ENCODE measurements at places on chromosomes 11 and 22. TPM values are rescaled to one million over a fixed set of nuclear protein-coding genes. Genes with fewer than 3 reads are reported as not detected.

JHY gene
- total RNA-seq: 0.71 TPM

OVCH2 gene
- not detected for total RNA-seq

TRIM51 gene
- not detected for total RNA-seq

OR4D5 gene
- not detected for total RNA-seq

TSSK2 gene
- total RNA-seq: not detected

- H3K4me3 ChIP-seq: peak overlapping the region; percentile 76
- peak overlapping the region; percentile 85 for H3K27ac ChIP-seq
- peaks cover 10% of the 10 kb centered on the region for H3K36me3 ChIP-seq
These were observed 244.2 kb downstream of the ETS1 start for GRCh38 chr11:128343135-128343514.

DNA sequence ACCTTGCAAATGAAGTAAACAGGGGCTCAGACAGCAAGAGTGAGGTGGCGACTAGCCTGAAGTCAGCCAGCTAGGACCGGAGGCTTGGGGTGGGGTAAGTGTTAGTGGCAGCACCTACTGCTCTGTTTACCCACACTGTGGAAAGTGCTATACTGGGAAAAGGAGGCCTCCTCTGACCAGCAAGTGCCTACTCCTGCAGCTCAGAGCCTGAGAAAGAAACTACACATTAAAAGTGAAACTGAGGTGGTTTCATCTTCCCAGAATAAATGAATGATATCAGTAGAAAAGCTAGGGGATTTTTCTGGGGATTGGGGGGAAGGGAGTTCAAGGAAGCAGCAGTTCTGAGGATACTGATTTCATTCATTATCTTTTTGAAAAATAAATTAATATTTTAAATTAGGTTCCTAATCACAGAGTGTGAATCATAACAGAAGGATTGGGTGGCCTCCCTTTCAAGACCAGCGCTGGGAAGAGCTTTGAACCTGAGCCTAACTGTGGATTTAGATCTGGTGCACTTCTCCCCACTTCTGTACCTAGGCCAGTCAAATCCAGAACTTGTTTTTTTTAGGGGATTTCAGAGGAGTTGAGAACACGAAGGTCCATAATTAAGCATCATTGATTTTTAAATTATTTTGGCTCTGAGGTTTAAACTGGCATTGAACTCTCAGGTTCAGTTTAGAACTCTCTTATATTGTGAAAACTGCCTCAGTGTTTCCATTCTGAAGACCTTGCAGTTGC, 48.1 kb upstream of the GRAMD1B start:
- peaks cover 49% of the 10 kb centered on the region for H3K4me1 ChIP-seq
- peaks cover 18% of the 10 kb centered on the region for H3K36me3 ChIP-seq
- H3K27ac ChIP-seq: peak overlapping the region; percentile 79

DNA sequence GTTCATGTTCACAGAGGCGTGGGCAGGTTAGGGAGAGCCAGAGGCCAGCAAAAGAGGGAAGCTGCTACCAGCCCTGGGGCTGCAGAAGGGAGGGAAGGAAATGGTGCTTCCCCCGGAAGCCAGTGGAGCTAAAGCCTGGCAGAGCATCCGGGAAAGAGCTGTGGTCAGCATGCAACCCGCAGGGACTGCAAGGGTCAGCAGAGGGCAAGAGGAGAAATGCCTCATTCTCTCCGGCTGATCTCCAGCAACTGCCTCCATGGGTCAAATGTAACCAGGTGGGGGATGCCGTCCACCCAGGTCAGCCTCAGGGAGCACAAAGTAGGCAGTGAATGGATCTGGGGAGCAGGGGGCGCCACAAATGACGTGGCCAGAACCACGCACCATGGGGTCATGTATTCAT, 36.9 kb upstream of the PRR5 start:
- H3K36me3 ChIP-seq: peaks cover 2% of the 10 kb centered on the region
- no peak for DNase-seq
- H3K27me3 ChIP-seq: peaks cover 9% of the 10 kb centered on the region
- no peak overlapping the region for H3K4me3 ChIP-seq
- H3K4me1 ChIP-seq: peaks cover 43% of the 10 kb centered on the region
- H3K27ac ChIP-seq: no peak overlapping the region

DNA sequence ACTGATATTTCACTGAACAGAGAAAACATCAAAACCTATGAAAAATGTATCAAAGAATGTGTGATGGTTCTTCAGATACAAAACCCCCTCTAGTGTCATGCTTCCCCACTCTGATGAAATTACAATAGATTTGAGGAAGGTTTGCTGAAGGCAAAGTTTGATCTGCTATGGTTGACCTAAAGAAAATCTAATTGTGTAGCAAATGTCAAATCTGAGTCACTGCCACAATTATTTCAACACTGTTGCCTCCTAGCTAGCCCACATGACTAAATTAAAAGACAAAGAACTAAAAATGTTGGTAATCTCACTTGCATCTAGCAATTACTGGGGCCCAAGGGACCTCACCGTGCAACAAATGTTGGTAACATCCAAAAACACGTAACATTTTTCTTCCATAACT, 728.0 kb downstream of the DLG2 start:
- H3K27ac ChIP-seq: no peak overlapping the region
- no peak for DNase-seq
- H3K4me3 ChIP-seq: no peak overlapping the region
- H3K27me3 ChIP-seq: no peaks in the 10 kb centered on the region
- H3K36me3 ChIP-seq: no peaks in the 10 kb centered on the region
- H3K4me1 ChIP-seq: no peaks in the 10 kb centered on the region

DNA sequence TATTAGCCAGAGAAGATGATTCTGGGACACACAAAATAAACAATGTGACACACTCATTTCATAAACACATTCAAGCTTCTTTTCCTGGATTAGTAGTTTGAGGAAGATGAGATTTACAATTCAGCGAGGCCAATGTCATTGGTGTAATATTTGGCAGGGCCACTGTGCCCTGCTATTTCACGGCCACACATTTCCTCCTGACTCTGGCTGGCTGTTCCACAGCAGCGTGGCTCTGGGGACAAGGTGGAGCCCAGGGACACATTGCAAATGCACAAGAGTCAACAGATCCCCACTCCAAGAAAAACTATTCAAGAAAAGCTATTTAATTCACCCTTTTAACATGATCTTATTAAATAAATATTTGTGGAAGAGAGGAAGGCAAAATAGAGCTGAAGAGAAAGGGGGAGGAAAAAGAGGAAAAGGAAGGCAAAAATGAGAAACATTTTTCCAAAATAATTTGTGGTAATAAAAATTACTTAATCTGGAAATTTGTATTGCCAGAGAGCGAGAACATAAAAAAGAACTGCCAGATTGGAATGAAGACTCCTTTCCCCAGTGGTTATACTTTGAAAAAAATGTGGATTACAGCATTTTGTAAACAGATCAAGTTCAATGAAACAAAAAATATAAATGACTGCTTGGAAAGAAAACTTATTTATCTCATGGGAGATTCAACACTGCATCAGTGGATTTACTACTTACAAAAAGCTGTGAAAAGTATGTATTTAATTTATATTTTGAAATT, 27.1 kb downstream of the NXPE2 start:
- H3K36me3 ChIP-seq: no peaks in the 10 kb centered on the region
- H3K4me1 ChIP-seq: no peaks in the 10 kb centered on the region
- H3K4me3 ChIP-seq: no peak overlapping the region
- no peak for DNase-seq
- no peaks in the 10 kb centered on the region for H3K27me3 ChIP-seq

- no peak for DNase-seq
- peak overlapping the region; percentile 9 for H3K27ac ChIP-seq
- no peak overlapping the region for H3K4me3 ChIP-seq
- H3K36me3 ChIP-seq: peaks cover 32% of the 10 kb centered on the region
These were observed 3.0 kb upstream of the CHRNA10 start for GRCh38 chr11:3674189-3674588.

DNA sequence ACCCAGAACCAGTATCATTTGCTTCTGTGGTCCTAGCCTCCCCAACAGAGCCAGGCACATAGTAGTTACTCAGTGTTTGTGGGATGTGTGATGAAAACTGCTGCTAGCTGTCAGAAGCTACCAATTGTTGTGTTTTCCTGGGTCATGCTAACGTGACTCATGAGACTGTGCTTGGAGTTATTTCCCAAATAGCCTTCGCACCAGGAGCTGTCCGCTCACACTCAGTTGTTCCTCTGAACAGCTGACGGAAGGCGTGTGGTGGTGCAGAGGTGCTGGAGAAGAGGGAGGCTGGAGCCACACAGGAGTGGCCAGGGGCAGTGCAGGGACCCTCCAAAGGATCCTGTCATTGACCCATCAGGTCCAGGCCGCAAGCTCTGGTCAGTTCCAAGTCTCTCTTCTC, 53.9 kb upstream of the TBCEL start:
- DNase-seq: no peak
- H3K27ac ChIP-seq: no peak overlapping the region
- no peak overlapping the region for H3K4me3 ChIP-seq
- peaks cover 5% of the 10 kb centered on the region for H3K27me3 ChIP-seq
- H3K4me1 ChIP-seq: no peaks in the 10 kb centered on the region

DNA sequence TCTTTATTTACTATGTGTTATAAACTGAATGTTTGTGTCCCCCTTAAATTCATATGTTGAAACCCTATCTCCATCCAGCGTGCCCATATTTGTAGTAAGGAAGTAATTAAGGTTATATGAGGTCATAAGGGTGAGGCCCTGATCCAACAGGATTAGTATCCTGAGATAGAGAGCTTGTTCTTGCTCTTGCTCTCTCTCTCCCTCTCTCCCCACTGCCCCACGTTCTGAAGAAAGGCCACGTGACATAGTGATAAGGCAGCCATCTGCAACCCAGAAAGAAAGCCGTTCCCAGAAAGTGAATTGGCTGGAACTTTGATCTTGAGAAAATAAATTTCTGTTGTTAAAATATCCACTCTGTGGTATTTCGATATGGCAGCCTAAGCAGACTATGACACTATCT, 212.5 kb downstream of the SWAP70 start:
- no peaks in the 10 kb centered on the region for H3K36me3 ChIP-seq
- no peaks in the 10 kb centered on the region for H3K27me3 ChIP-seq
- no peak overlapping the region for H3K27ac ChIP-seq
- no peak overlapping the region for H3K4me3 ChIP-seq
- DNase-seq: no peak
- no peaks in the 10 kb centered on the region for H3K4me1 ChIP-seq

- H3K27ac ChIP-seq: no peak overlapping the region
- H3K36me3 ChIP-seq: peaks cover 15% of the 10 kb centered on the region
- no peaks in the 10 kb centered on the region for H3K27me3 ChIP-seq
- DNase-seq: no peak
- no peaks in the 10 kb centered on the region for H3K4me1 ChIP-seq
These were observed 54.7 kb downstream of the PANX1 start for GRCh38 chr11:94183251-94183885.

- H3K27me3 ChIP-seq: no peaks in the 10 kb centered on the region
- no peak overlapping the region for H3K4me3 ChIP-seq
- no peak overlapping the region for H3K27ac ChIP-seq
- no peaks in the 10 kb centered on the region for H3K4me1 ChIP-seq
These were observed 21.6 kb upstream of the TEF start for GRCh38 chr22:41360126-41360525.

DNA sequence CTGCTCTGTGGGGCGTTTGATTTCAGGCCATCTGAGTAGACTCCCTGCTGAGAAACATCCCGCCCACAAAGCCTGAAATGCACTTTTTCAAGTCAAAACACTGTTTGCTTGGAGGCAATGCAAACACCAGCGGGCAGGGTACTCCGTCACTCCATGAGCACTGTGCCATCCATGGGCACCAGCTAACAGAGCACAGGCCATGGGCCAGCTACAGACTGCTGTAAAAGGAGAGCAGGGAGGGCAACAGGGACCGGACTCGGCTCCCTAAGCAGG, 16.6 kb upstream of the EFCAB6 start:
- no peak overlapping the region for H3K27ac ChIP-seq
- DNase-seq: no peak

- DNase-seq: peak; percentile 55
- H3K27me3 ChIP-seq: no peaks in the 10 kb centered on the region
- H3K4me1 ChIP-seq: peaks cover 57% of the 10 kb centered on the region
- peak overlapping the region; percentile 8 for H3K4me3 ChIP-seq
- H3K27ac ChIP-seq: peak overlapping the region; percentile 83
- H3K36me3 ChIP-seq: peaks cover 6% of the 10 kb centered on the region
These were observed 18.5 kb upstream of the FEZ1 start for GRCh38 chr11:125514336-125515101.

DNA sequence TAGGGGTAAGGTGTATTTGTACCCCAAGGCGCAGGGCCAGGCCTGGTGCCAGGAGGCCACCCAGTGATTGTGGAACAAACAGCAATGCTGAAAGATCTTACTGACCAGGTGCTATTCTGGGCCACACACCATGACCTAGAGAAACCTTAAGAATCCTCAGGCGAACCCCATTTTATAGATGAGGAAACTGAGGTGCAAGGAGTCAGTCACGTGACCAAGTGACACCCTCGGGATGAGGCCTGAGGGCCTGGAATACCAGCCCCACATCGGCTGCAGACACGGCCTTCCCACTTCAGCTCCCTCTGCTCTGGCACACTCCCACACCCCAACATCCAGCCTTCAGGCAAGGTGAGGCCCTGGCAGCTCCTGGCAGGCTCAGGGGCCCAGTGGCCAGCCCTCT, 13.1 kb downstream of the CABP7 start:
- H3K4me3 ChIP-seq: no peak overlapping the region
- no peaks in the 10 kb centered on the region for H3K4me1 ChIP-seq
- H3K27ac ChIP-seq: no peak overlapping the region
- no peaks in the 10 kb centered on the region for H3K27me3 ChIP-seq
- DNase-seq: no peak

DNA sequence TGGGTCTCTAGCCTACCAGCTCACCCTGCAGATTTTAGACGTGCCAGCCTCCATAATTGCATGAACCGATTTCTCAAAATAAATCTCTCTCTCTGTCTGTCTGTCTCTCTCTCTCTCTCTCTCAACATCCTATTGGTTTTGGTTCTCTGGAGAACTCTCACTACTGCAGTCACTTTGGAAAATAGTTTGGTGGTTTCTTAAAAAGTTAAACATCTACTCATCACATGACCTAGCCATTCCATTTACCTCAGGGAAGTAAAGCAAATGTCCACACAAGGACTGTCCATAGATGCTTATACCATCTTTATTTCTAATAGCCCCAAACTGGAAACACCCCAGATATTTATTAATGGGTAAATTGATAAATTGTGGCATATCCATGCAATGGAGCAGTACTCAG, 119.5 kb downstream of the SNX19 start:
- no peak overlapping the region for H3K4me3 ChIP-seq
- DNase-seq: no peak
- no peaks in the 10 kb centered on the region for H3K36me3 ChIP-seq
- peaks cover 11% of the 10 kb centered on the region for H3K27me3 ChIP-seq

- H3K27me3 ChIP-seq: peaks cover 6% of the 10 kb centered on the region
- H3K36me3 ChIP-seq: no peaks in the 10 kb centered on the region
- peaks cover 43% of the 10 kb centered on the region for H3K4me1 ChIP-seq
- no peak overlapping the region for H3K27ac ChIP-seq
- DNase-seq: no peak
- no peak overlapping the region for H3K4me3 ChIP-seq
These were observed 13.2 kb upstream of the TSKU start for GRCh38 chr11:76769645-76770586.

All from activated T-helper 1 cell treated with anti-CD3 and anti-CD28 coated beads, Interleukin-12 subunit alpha, Interleukin-12 subunit beta, Interleukin-2, Interleukin-4 antibody, amounts not matched to agents 30 ng/mL and 10 ng/mL and 1 ng/mL, durations not matched to agents 14 hours and 24 hours and 36 hours (primary cell).